ENCODE measurements at places on chromosomes 2 and 18.
A peak's percentile ranks its signal among the peaks of the same experiment; 100 is the strongest.

DNA sequence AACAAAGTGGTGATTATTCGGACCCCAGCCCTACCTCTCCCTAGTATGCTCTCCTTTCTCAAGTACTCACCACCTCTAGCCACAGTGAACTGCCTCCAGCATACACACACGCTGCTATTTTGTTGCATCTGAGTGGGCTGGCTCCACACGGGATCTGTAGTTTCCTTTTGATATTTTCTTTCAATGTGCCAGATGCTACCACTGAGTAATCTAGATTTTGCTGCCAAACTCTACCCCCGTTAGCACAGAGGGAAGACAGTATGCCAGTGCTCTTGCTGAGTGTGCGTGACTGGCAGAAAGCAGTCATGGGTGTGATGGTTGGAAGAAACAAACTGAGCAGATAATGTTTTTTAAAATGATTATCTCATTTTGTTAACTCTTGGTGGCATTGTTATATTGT is 11.6 kb downstream of the CFLAR start:
- peak; percentile 69 for DNase-seq

DNA sequence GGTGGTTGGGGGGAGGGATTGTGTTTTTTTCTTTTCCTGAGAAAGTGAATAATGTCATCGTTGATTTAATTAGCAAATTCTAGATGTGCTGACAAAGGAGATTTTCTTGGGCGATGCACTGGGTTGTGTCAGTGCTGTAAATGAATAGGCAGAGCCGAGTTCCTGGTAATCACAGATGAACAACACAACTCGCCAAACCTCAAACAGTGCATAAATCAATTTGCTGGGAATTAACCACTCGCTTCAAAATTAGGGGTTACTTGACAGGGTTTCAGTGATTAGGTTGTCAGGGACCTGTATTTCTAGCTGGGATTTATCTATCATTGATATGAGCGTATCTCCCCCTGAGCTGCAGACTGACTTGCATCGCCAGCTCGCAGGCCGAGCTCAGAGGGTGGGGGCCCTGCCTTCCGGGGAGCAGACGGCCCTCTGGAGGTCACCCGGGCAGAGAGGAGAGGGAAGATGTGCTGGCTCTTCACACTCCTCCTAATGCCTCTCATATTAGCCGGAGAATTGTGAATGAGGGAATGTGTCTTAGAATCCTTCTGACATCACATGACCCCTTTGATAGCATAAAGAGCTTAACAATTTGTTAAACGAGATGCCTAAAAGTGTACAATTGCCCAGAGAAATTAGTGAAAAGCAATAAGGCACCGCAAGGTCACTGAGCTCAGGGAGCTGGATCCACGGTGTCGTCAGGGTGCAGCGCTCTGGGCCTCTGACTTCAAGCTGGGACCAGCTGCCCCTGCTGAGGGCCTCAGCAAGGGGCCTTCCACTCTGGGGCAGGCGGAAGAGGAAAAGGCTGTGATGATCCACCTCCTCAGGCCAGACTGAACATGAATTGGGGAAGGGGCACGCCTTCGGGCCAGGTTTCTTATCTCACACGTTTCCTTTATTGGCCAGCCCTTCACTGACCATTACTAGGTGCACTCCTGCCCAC is 48.9 kb downstream of the SMIM21 start:
- no peak for DNase-seq

DNA sequence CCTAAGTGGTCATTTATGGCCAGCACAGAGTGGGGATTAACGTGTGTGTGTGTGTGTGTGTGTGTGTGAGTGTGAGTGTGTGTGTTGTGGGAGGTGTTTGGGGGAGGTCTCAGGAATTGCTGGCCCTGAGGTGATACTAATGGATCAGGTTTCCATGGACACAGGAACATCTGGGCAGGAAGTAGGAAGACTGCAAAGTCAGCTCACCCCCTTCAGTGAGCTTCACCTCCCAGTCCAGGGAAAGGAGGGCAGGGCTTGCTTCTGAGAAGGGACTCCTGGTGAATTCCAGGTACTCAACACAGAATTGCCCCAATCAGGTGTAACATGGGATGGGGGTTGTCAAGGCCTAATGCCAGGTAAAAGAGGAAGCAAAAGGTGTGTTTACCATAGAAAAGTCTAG is 30.3 kb upstream of the IL1R1 start:
- DNase-seq, result no peak

DNA sequence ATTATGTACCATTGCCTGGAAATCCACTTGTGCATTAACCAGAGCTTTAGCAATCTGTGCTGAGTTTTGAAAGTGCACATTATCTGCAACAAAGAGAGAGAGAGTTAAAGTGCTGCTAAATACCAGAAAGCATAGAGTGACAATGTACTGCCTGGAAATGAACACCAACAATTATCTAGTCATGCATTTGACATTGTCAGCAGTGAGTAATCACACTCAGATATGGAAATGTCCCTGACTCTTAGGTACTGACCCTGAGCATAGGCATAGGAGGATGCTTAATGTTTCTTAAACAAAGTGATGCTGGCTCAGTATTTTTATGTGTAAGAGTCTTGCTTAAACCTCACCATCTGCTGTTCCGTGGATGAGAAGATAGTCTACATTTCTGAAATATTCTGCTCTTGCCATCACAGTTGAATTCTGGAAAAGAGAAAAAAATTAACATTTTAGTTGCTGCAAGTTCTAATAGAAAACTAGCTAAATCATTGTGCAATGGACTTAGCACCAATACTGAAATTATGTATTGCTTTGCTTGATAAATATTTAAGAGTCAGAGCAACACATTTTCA is 20.8 kb upstream of the GCG start:
- no peak for DNase-seq

- DNase-seq, result peak; percentile 63
Measured at GRCh38 chr2:33069894-33070651, 123.3 kb downstream of the LTBP1 start.

DNA sequence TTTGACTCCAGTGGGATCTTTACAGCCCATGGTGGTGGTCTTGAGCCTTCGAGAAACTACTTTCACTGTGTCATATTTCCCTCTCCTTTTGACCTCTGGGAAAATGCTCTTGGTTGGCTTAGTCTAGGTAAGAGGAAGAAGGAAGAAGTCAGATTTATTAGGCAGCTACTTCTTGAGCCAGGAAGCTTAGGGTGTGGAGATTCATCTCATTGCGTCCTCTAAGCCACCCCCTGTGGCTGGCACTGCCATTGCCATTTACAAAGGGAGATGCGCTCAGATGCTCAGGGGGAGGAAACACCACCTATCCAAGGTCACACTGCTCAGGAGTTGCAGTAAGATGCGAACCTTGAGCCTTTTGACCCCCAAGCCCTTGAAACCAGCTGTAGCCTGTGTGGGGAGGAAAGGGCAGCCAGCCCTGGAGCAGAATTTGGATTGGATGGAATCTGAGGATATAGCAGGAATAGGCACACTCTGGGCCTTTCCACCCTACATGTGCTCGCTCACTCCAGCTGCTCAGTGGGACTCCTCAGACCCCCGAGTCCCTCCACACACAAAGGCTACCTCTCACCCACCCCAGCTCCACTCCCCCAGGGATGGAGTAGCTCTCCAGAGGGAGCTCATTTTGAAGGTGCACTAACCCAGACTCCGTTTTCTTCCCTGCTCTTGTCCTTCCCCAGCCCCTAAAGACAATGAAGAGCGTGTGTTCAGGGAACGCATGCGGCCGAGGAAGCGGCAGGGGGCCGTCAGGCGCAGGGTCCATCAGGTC is 321.3 kb upstream of the EPAS1 start:
- DNase-seq, result no peak

- no peak for DNase-seq
Measured at GRCh38 chr2:193482557-193482956, 1287.8 kb upstream of the TMEFF2 start.

Measured in stimulated activated CD8-positive, alpha-beta memory T cell treated with anti-CD3 and anti-CD28 coated beads, Interleukin-4, amount 100 ng/mL, for 48 hours (primary cell).